ENCODE measurements at places on chromosomes 11 and 22. TPM values are rescaled to one million over a fixed set of nuclear protein-coding genes. Genes with fewer than 3 reads are reported as not detected.

The KCNK4 gene
- total RNA-seq = 0.80 TPM

The GLYAT gene
- not detected for total RNA-seq

The YPEL4 gene
- not detected for total RNA-seq

The RAC2 gene
- total RNA-seq = 181 TPM

The SLC37A4 gene
- total RNA-seq = 24.0 TPM

The FREY1 gene
- total RNA-seq = 0.38 TPM

The OR56A1 gene
- total RNA-seq = not detected

The OR4C5 gene
- total RNA-seq = not detected

The CCDC83 gene
- total RNA-seq = not detected

The SAA2 gene
- total RNA-seq = 7.4 TPM

The SLC6A5 gene
- total RNA-seq = not detected

The PKDREJ gene
- not detected for total RNA-seq

All from hair follicular keratinocyte (primary cell).